ENCODE measurements at places on chromosomes 3 and 15.

DNA sequence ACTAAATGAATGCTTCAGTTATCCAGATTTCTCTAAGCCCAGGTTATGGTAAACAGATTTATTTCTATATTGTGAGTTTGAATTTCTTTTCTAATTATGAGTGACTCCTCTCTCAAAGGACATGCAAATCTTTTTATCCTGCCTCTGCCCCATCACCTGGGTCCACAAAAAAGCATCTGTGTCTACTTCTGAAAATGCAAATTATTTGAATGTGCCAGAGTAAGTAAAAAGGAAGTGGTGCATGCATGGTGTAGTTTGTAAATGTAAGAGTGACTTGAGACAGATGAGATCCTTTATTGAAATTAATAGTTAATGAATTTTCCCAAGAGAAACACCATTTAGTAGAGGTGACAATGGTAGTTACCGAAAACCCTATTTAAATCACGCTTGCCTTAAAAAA lies 26.9 kb downstream of the MCTP2 start:
- DNase-seq = no peak

DNA sequence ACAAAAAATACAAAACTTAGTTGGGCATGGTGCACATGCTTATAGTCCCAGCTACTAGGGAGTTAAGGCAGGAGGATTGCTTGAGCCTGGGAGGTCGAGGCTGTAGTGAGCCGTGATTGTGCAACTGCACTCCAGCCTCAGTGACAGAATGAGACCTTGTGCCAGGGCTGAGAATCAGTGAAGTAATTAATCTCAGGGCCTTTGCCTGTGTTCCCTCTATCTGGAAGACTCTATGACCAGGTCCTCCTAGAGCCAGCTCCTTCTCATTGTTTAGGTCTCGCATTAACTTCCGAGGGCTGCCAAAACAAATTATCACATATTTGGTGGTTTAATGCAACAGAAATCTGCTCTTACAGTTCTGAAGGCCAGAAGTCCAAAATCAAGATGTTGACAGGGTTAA lies 41.4 kb upstream of the FLNB start:
- no peak for DNase-seq

- DNase-seq = no peak
These were observed 17.3 kb downstream of the MESD start for GRCh38 chr15:80972276-80972675.

- DNase-seq = no peak
These were observed 48.1 kb downstream of the ADAMTS7 start for GRCh38 chr15:78762985-78763795.

- no peak for DNase-seq
These were observed 799.3 kb downstream of the DIPK2A start for GRCh38 chr3:144770915-144771351.

DNA sequence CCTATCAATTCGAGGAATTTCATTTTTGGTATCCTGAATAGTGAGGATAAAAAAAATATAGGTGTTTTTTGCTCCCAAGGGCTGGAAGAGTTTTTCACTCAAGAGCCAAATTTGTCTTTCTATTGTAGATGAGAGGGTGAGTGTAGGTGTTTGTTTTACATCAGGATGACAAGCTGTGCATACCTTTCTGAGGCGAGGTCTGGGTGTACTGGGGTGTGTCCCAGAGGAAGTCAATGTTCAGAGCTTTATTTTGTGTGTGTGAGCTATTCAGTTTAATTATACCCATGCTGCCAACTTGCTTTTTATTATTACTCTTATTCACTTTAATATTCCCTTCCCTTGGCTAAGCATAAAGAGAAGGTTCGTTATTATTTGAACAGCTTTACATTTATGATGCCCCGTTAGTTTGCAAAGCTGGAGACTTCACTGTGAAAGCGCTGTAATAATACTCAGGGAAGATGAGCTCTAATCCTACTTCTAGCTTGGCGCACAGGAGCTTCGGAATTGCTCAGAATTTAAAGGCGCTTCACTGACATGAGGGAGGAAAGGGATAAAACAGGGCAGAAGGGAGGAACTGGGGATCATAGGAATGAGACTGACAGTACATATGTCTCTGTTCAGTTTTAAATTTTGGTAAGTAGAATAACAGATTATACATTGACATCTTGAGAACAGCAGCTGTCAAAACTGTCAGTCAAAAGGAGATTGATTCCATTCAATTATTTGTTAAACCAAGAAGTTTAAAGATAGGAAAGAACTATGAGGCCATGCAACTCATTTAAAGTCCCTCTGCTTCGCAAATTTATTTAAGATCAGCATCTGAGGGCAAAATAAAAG lies 117.7 kb upstream of the TP63 start:
- no peak for DNase-seq

- DNase-seq = no peak
These were observed 7.8 kb downstream of the LRCH3 start for GRCh38 chr3:197798863-197799262.

- DNase-seq = no peak
These were observed 116.2 kb upstream of the CHRM5 start for GRCh38 chr15:33852094-33852493.

GRCh38 chr15:70628549-70628896 lies 134.8 kb downstream of the UACA start:
- DNase-seq = no peak

DNA sequence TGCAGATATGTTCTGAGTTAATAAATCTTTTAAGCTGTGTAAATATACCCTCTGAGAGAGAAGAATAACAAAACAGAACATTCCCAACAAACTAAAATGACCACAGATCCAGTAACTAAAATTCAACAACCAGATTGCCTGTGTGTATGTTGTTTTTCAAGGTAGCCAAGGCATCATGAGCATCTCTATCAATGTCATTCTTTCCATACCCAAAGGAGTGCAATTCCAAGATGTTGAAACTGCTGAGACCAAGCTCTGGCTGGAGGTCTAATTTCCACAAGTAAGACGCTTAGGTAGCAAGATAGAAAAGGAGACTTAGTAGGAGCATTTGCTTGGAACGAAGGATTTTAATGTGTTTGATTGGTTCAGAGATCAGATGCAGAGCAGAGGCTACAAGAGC lies 276.3 kb downstream of the RBMS3 start:
- no peak for DNase-seq

DNA sequence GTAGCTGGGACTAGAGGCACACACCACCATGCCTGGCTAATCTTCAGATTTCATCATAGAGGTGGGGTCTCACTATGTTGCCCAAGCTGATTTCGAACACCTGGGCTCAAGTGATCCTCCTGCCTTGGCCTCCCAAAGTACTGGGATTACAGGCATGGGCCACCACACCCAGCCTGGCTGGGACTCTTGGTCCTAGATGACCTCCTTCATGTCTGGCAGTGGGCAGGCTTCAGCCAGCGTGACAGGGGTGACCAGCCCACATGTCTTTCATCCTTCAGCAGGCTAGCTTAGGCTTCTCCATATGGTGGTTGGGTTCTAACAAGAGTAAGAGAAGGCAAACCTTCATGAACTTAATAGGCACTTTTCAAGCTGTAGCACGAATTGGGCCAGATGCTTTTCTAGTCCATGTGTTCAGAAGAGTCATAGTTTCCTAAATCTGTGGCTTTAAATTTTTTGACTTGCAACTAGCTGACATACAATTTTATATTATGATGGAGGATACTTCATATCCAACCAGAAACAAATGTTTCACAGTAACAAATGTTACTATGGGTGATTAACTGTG lies 7.6 kb downstream of the GPD1L start:
- DNase-seq = no peak

DNA sequence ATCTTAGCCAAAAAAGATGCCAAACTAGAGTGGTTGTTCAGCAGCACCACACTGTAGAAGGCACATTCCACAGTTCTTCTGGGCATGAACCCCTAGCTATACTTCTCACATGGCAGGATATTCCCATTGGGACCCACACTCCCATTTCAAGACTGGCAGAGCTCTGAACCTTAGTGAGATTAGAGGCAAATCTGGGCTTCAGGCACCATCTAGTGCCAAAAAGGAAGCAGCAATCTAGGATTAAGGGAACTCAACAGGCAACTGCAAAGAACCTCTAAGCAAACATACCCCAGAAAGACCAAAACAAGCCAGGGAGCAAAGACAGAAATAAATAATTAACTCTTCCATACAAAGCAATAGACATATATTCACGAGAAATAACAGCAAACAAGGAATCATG lies 66.2 kb downstream of the TAFA4 start:
- no peak for DNase-seq

DNA sequence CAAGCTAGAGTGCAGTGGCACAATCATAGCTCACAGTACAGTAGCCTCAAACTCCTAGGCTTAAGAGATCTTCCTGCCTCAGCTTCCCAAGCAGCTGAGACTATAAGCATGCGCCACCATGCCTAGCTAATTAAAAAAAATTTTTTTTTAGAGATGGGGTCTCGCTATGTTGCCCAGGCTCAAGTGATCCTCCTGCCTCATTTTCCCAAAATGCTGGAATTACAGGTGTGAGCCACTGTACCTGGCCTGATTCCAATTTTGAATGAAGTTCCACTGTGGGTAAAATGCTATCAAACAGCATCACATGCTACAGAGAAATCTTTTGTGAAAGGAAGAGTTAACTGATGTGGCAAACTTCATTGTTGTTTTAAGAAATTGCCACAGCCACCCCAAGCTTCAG lies 17.5 kb downstream of the ADPGK start:
- no peak for DNase-seq

DNA sequence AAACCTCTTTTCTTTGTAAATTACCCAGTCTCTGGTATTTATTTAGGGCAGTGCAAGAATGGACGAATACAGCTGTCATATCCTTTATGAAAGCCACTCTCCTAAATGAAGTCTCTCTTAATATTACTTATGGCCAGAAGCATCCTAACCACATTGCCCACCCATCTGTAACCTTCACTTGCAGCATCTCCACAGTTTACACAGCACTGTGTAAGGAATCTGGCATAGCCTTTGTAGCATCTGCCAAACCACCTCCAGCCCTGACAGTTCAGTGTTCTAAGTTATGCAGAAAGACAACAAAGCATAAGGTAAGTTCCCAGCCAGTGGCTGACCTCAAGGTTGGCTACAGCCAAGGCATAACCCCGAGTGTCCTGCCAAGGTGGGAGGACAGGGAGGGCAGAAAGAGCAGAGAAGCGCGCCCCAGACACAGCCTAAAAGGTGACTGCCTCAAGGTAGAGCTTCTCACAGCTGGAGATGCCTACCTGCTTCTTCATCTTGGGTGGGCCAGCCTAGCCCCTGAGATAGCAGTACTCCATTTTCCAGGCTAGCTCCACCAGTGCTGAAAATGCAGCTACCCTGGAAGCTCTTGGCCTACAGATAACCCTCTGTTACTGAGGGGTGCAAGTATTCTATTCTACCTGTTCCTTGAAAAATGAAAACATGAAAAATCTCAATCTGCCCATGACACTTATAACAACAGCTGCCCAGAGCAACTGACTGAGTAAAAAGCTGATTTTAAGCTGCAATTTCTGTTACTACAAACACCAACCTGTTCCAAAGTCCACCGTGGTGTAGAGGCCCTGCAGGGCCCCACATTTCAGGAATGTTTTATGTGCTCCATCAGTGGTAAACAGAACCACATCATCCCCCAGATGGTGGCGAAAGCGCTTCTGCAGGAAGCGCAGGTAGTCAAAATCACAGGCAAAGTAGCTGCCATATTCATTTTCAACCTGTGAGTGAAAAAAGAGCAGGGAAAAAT lies 39.3 kb downstream of the GLB1 start:
- DNase-seq = no peak

GRCh38 chr3:174035328-174035886 lies 637.9 kb downstream of the NLGN1 start:
- DNase-seq = no peak

DNA sequence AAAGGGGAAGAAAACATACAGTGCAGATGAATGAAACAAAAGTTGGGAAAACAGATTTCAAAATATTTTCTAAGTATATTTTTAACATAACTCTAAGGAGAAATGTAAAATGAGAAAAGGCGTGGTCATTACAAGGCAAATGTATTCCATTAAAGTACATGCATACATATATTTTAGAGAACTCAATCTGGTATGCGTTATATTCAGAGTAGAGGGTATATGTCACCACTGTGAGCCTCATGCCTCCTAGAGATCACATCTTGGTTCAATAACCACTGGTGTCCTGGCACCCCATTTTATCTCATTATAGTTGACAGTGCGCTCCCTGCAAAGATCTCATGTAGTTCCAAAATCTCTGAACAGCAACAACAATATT lies 77.5 kb downstream of the SMARCC1 start:
- no peak for DNase-seq

DNA sequence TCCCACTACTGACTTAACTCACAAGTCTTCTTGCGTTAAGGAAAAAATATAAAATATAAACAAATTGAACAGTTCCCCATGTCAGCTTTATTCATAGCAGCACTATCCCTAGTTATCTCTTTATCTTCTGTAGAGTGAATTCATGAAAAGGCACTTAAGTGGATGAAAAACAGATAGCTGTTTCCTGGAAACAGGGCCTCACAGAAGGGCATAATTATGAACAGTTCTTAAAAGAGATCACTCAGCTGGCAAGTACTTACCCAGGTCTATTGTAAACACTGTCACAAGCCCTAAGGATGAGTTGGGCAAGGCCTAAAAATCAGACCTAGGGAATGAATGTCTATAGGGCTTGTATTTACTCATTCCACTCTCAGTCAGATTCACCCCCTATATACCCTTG lies 10.7 kb downstream of the MB21D2 start:
- no peak for DNase-seq

GRCh38 chr3:14286887-14287500 lies 108.4 kb downstream of the LSM3 start:
- DNase-seq = no peak

DNA sequence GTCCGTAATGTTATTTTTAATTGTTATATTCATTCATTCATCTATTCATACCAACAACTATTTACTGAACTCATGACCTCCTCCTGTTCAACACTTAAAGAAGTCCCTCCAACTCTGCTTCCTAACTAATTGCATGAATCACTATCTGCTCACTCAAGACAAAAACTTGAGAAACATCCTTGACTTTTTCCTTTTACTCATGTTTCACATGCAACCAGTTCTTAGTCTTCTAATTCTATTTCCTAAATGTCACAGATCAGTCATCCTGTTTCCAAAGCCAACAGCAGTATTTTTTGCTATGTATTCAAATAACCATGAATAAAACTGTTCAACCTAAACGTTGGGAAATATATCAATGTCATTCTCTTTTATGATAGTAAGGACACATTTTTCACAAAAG lies 124.6 kb upstream of the GBE1 start:
- no peak for DNase-seq

DNA sequence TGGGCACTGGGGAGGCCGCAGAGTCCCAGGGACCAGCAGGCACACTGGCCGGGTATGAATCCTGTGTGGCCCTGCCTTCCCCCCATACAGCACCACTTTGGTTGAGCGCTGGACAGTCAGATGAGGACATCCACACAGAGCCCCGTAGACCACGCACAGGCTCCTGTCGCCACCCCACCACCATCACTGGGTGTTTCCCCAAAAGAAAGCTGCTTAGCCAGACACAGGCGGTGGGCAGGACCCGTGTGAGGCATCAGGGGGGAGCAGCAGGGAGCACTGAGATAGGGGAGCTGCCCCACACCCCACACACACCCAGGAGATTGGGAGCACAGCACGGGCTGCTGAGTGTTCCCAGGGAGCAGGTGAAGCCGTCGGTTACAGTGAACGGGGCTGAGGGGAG lies 42.4 kb upstream of the SLC41A3 start:
- no peak for DNase-seq

All from stimulated activated naive CD8-positive, alpha-beta T cell treated with anti-CD3 and anti-CD28 coated beads, Interleukin-15, Interleukin-2, amounts not matched to agents 100 U/mL and 50 U/mL, for 24 hours (primary cell).